ENCODE measurements at places on chromosomes 4 and X.

GRCh38 chr4:149741186-149741831 is 74.3 kb downstream of the IQCM start:
- no peak for DNase-seq

DNA sequence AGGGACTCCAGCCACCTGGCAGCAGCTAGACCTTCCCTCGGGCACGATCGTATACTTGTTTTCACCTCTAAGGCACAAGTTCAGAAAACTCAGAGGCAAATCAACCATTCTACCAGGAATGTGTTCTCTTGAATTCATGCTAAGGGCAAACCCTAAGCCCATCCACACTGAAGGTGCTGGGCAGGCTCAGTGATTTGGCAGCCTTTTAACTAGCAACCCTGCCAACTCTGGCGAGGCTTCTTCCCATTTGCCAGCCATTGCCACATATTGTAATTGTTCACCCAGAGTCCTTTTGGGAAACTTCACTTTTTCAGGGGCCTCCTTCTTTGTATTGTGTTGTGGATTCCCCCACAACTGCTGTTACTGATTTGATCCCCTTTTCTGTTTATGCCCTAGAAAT is 298.6 kb upstream of the LDB2 start:
- DNase-seq, result no peak

- no peak for DNase-seq
Observed at GRCh38 chrX:44747969-44748368, 95.9 kb upstream of the DUSP21 start.

GRCh38 chr4:111048316-111048715 is 425.4 kb upstream of the PITX2 start:
- no peak for DNase-seq

DNA sequence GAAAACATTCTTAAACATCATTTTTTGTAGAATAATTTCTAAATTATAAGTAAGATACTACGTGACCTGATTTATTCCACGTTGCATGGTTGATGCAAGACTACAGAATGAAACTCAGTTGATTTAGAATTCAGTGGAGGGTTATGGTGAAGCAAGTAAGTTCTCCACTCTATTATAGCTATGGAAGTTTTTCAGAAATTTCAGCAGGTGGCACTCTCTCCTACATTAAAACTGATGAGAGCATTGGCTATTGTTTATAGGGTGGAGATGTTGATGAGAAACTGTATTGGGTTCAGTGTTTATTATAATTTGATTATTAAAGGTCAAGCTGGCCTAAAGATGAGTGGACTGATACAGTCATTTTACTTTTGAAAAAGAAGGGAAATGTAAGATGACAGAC is 88.0 kb downstream of the FNIP2 start:
- no peak for DNase-seq

GRCh38 chr4:117385526-117385925 is 300.1 kb upstream of the TRAM1L1 start:
- DNase-seq, result no peak

DNA sequence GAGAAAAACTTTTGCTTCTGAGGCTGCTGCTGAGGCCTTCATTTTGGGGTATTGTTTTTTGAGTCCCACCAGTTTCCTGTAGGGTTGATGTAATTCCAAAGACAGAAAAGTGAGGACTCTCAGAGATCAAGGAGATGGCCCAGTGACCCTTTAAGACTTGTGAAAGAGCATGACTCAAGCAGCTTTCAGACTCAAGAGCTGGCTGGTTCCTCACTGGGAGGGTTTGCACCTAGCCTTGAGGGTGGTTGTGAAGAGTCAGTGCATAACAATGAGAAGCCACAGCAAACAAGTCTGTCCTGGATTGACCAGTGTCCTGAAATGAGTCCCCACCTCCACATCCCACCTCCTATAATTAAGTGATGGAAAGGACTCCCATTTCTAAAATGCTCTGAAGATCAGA is 89.2 kb downstream of the NHS start:
- no peak for DNase-seq

DNA sequence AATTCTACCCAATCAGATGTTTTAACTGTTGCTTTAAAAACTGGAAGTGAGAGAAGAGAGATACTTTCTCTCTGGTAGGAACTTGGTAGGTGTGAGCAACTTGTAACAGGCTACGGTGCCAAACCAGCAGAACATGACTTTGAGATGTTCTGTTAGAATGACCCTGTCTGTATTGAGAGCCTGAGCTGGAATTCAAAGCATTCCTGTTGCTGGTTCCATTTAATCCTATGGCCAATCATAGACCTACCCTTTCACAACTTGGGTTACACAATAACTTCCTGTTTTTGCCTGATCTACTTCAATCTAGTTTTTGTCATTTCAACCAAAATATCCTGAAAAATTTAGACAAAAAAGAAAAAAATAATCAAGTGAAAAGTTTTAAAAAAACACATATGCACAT is 1.7 kb upstream of the PRRG1 start:
- no peak for DNase-seq

DNA sequence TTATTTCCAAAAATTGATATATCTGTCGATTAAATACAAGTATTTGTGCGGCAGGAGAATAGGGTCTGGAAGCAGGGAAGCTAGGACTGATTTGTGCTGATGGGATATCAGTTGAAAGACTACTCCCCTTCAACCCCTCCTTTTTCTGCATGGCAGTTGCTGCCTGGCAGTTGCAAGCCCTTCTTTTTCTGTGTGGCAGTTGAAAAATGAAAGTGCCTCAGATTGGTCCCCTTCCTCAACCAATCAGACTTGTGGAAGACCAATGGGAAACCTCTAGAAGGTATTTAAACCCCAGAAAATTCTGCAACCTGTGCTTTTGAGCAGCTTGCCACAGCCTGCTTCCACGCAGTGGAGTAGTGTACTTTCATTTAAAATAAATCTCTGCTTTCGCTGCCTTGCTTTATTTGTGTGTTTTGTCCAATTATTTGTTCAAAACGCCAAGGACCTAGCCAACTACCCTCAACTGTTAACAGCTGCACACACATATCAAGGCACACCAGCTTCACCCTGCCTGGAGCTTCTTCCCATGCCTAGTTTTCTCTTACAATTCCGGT is 1.5 kb upstream of the TMA16 start:
- no peak for DNase-seq

DNA sequence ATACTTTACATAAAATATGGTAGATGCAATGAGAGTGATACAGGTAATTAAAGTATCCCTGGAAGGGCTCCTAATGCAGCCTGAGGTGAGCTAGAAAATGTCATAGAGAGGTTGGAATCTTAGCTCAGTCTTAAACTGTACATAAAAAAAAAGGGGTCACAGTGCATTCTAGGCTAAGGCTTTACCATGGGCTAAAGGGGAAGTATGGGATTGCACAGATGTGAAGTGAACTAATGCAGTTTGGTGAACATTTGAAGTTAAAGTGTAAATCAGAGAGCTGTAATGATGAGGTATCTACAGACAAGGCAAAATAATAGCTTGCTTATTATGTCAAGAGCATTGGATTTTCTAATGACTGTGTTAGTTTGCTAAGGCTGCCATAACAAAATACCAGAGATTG is 405.9 kb downstream of the ADGRL3 start:
- DNase-seq, result no peak

- no peak for DNase-seq
Observed at GRCh38 chr4:101682946-101683345, 107.6 kb upstream of the BANK1 start.

DNA sequence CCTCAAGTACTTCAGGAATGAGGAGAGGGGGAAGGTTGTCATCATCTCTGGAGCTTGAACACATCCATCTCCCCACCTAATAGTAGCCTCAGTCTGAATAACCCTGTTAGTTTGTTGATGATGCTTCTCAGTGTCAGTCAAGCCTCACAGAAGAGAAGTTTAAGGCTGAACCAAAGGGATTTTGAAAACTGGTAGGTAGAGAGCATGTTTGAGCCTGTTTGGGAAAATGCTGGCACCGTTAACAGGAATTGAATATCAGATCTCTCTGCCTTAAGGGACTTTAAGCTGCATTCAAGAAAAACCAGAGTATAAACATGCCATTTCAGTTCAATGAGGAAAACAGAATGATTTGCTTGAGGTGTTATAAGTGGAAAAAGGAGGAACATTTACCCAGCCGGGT is 73.1 kb downstream of the MAPK10 start:
- DNase-seq, result no peak

DNA sequence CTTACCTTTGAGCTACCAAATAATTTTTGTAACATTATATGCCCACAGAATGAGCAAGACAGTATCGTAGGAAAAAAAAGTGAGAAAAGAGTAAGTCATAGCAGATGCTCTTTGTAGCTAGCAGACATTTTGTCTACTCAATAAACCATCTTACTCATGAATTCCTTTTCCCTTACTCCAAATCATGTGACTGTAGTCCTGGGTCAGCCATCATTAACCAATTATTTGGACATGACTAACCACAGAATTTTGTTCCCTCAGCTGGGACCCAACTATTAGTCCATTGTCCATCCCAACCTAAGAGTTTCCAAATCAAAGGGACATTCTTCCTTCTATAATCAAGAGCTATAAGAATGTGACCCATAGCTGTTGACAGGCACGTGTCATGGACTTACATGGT is 11.4 kb downstream of the UBE2D3 start:
- DNase-seq, result no peak

- no peak for DNase-seq
Observed at GRCh38 chr4:170008371-170008770, 17.8 kb downstream of the MFAP3L start.

DNA sequence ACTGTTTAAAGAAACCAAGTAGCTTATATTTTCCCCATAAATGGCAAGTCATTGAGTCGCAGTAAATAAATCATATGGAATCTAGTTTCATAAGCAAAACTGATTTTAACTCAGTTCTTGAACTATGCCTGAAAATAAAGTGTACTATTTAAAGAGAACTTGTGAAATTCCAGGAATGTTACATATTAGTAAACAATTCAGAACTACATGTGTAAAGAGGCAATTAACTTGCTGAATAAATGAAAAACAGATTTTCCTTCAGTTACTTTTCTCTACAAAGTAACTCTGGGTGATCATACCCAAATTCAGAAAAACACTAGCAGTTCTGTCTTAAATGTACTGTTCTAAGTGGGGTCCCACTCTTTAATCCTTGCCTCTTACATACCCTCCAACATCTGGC is 236.1 kb upstream of the EDNRA start:
- DNase-seq, result no peak

GRCh38 chr4:98614662-98615061 is 43.7 kb downstream of the TSPAN5 start:
- no peak for DNase-seq

DNA sequence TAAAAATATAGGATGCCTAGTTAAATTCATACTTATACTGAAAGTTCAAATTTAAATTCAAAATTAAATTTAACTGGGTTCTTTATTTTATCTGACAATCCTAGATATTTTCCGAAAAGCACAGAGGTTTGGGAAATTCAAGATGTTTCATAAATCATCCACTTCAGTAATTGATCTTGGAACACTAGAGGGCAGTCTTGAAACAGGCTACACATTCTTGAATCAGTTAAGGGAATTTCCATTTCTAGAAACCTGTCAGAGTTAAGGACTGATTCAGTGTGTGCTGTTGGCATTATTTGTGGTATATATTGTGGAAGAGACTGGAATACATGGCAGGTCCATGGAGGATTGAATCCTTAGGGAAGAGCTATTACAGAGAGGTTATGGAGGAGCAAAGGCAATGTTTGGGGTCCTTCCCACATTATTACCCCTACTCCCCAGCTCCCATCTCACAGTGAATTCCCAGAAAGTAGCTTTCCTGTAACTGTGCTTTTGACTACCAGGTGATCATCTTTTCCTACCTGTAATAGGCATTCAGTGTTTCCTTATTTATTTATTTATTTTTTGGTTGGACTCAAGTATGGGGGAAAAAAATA is 92.9 kb downstream of the EGF start:
- DNase-seq, result no peak

DNA sequence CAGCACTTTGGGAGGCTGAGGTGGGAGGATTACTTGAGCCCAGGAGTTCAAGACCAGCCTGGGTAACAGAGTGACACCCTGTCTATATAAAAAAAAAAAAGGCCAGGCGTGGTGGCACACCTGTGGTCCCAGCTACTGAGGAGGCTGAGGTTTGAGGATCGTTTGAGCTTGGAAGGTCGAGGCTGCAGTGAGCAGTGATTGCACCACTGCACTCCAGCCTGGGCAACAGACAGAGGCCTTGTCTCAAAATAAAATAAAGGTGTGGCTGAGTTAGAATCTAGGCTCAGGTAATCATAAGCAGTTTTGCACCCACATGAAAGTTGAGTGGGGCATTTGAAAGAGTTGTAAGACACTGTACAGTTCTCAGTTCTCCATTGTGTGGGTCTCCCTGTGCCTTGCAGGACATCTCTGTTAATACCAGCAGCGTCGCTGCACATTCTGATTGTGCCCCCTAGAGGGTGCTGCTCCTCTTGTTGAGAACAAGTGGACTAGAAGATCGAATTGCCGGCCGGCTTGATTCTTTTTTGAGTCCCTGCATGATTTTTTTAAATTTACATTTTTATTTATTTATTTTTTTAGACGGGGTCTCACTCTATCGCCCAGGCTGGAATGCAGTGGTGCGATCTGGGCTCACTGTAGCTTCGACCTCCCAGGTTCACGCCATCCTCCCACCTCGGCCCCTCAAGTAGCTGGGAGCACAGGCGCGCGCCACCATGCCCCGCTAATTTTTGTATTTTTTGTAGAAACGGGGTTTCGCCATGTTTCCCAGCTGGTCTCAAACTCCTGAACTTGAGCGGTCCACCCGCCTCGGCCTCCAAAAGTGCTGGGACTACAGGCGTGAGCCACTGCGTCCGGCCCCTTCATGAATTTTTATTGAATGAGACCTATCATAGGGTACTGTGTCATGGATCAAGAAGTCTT is 73.6 kb upstream of the RBMX start:
- peak; percentile 34 for DNase-seq

- DNase-seq, result no peak
Observed at GRCh38 chrX:29870608-29871007, 344.8 kb upstream of the MAGEB2 start.

DNA sequence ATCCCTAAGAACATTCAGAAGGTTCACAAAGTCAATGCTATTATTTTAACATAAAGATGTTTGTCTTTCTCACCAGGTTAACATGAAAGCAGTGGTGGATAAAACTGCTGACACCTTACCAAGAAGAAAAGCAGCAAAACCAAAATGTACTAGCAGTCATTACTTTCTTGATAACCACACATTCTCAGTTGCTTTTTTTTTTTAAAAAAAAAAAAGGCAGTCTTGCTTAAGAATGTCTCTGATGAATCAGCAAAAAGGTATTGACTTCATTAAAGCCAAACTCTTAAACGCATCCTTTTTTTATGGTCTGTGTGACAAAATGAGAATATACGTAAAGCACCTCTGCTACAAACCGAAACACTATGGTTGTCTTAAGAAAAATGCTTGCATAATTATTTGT is 31.9 kb downstream of the CDKL2 start:
- DNase-seq, result no peak

- DNase-seq, result no peak
Observed at GRCh38 chr4:86014599-86014998, 345.3 kb downstream of the MAPK10 start.

DNA sequence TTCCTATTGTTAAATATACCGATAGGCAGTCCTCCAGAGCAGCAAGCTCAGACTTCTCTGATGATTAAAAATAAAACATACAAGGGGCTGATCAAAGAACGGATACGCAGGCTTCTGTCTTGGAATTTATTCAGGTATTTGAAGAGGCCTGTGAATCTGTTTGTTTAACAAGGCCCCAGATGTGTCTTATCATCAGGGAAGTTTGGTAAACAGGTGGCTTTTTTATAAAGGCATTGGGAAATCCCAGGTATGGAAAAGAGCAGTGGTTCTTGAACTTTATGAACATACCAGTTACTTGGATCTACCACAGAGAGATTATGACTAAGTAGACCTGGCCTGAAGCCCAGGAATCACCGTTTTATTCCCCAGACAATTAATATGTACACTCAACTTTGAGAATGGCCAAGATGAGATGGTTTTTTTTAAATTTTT is 47.9 kb downstream of the SOWAHB start:
- DNase-seq, result no peak

All from stimulated activated CD8-positive, alpha-beta memory T cell treated with anti-CD3 and anti-CD28 coated beads, Interleukin-7, amount 100 ng/mL, for 48 hours (primary cell).